C1 segment of cervical spinal cord (tissue), 14 donors: ENCODE measurements at places on chromosomes 11 and 22.

DNA sequence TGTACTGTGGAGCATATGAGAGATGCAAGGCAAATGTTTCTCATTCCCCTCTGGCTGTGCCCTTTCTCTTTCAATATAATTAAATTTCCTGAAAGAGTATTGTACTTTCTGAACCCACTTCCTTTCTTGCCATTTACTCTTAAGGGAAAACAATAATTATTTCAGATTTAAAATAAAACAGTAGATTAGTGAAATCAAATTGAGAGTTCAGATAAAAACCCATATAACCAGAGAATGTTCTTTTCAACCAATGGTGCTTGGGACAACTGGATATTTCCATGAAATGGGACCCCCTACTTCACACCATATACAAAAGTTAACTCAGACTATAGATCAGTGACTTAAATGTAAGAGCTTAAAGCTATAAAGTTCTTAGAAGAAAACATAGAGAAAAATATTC, 26.1 kb upstream of the DLAT start:
- DNase-seq, result no peak

DNA sequence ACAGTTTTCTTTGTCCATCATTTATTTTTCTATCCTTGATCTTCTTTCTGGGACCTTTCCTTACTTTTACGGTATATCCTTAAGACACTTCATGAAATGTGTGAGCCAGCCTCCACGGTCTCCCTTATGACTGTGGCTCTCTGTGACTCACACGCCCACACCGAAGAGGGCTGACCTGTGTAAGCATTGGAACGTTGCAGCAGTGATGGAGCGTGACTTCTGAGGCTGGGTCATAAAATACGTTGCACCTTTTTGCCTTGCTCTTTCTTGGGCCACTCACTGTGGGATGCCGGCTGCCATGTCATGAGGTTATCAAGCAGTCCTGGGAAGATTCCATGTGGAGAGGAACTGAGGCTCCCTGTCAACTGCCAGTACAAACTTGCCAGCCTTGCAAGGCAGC, 96.3 kb upstream of the RAB1B start:
- DNase-seq, result no peak

DNA sequence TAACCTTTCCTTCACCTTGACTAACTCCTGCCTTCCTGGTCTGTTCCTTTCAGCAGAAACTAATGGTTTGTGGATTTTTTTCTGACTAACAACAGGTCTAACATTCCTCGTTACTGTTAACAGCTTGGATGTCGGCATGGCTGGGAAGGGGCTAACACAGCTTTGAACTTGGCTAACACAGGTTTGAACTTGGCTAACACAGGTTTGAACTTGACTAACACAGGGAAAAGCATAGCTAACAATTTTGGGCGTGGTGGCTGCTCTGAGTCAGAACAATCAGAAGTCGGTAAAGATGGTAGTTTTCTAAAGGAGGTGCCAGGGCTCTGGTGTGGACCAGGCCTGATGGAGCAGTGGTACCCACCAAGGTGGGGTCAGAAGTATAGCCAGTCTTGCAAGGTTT, 16.1 kb downstream of the MIAT start:
- no peak for DNase-seq

- DNase-seq, result no peak
These were observed 477 bp downstream of the ZBTB16 start for GRCh38 chr11:114059984-114060391.

- no peak for DNase-seq
These were observed 5.4 kb downstream of the KBTBD4 start for GRCh38 chr11:47573321-47573720.

GRCh38 chr11:14645015-14645912, 1.7 kb downstream of the PDE3B start:
- DNase-seq, result no peak

DNA sequence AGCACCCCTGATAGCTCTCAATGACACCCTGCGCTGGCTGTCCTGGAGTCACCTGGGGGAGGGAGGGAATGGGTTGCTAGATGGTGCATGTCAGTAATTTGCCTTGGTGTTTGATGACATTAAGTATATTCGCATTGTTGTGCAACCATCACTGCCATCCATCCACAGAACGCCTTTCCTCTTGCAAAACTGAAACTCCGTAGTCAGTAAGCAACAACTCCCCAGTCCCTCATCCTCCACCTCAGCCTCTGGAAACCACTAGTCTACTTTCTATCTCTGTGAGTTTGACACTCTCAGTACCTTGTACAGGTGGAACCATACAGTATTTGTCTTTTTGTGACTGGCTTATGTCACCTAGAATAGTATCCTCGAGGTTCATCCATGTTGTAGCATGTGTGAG, 62.6 kb downstream of the PKNOX2 start:
- DNase-seq, result no peak

DNA sequence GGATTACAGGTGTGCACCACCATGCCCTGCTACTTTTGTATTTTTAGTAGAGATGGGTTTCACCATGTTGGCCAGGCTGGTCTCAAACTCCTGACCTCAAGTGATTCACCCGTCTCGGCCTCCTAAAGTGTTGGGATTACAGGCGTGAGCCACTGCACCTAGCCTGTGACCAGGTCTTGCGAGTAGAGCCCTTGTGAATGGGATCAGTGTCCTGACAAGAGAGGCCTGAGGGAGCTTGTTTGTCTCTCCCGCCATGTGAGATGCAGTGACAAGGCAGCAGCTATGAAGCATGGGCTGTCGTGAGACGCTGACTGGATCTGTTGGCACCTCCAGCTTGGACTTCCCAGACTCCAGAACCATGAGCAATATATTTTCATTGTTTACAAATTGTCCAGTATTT, 69.3 kb downstream of the LRRC32 start:
- no peak for DNase-seq

GRCh38 chr22:36461665-36462649, 19.5 kb downstream of the TXN2 start:
- DNase-seq, result no peak

GRCh38 chr11:132147464-132147863, 777.0 kb downstream of the NTM start:
- DNase-seq, result no peak

DNA sequence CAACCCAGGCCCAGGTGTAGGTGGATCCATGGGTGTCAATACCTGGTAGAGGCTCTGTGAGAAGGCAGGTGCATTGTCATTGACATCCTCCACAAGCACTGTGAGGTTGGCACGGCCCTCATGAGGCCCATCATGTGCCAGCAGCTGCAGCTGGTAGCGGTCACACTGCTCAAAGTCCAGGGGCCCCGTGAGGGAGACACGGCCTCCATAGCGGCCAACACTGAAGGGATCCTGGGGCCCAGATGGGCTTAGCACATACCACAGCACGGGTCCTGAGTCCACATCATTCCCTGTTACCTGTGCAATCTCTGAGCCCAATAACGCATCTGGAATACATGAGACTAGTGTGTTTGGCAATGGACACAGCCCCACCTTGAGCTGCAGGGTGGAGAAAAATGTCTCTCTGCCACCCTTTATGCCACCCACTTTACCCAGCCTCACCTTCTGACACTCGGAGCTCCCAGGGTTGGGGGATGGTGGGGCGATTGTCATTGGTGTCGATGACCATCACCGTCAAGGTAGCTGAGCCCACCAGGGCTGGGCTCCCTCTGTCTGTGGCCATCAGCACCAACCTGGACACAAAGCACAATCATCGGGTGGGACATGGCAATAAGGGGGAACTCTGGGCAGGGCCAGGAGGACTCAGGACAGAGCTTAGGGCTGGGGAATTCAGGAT, 6.1 kb upstream of the TPP1 start:
- DNase-seq, result no peak

GRCh38 chr11:105609832-105610781, at the start of gene GRIA4:
GRIA4 (plus strand) TSS chr11:105610073; CDS start chr11:105610998, 925 bp downstream.
- no peak for DNase-seq

DNA sequence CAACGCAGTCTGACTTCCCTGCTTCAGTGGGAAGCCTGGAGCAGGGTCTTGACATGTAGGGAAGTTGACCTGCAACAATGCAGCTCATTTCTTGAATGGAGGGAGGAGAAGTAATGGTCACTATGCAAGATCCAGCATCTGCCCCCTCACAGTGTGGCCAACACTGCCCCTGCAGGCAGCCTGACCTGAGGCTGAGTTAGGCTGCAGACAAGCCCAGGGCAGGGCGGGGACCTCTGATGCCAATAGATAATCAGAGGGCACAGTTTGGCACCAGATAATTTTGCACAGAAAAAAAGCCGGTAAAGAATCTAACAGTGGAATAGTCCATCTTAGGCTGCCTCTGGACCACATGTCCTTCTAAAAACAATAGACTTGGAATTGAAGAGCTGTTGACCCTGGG, 182.3 kb downstream of the DSCAML1 start:
- DNase-seq, result no peak

GRCh38 chr11:74581954-74582547, 10.3 kb upstream of the POLD3 start:
- DNase-seq, result no peak

- DNase-seq, result no peak
These were observed 4.6 kb downstream of the MRPL49 start for GRCh38 chr11:65126624-65127274.

DNA sequence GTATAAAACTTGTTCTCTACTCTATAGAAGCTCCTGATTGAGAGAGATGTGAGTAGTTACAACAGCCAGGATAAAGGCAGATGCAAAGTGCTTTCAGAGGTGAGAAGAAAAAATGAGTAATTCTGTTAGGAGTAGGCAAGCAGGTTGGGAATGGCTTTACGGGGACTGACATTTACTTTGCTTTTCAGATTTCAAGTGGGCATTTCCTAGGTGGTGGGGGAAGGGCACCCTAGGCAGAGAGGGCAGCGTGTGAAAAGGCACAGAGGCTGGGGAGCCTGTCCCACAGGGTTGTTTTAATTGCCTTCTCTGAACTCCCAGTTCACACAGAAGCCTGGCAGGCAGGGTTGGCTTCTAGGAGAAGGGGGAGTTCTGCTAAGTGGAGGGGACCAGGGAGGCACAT, 106.5 kb downstream of the NAV2 start:
- DNase-seq, result no peak

DNA sequence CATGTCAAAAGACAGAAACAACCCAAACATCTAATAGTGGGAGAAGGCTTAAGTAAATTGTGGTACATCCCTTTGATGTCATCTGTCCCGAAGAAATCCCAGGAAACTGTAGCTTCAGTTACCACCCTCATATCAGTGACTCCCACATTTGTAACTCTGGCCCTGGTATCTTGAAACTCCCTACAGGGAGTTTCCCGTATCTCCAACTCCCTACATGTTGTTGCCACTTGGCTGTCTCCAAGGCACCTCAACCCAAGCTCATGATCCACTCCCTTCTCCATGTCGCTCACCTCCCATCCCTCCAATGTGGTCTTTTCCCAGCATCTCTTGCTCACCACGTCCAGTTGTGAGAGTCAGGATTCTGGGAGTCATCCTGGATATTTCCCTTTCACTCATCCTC, 68.1 kb downstream of the CACNG2 start:
- DNase-seq, result no peak

GRCh38 chr22:23908587-23909205, 14.5 kb downstream of the MIF start:
- DNase-seq, result no peak

GRCh38 chr11:130474637-130475400, 26.4 kb downstream of the ADAMTS15 start:
- DNase-seq, result no peak

GRCh38 chr11:129546266-129546665, 170.6 kb downstream of the BARX2 start:
- no peak for DNase-seq
